Sigmoid colon (tissue), 7 donors: ENCODE measurements at places on chromosomes 6 and 20. TPM values are rescaled to one million over a fixed set of nuclear protein-coding genes. Genes with fewer than 3 reads are reported as not detected.

Gene OPN5
- not detected for polyA plus RNA-seq

Gene SLC35F1
- polyA plus RNA-seq = under 0.01 TPM

Gene LPA
- polyA plus RNA-seq = not detected

Gene SMIM26
- 168 TPM for polyA plus RNA-seq

Gene TRMT6
- polyA plus RNA-seq = 6.0 TPM

Gene TRIM10
- polyA plus RNA-seq = 3.5 TPM

Gene CLPSL2
- not detected for polyA plus RNA-seq

Gene MATN4
- not detected for polyA plus RNA-seq

Gene DEFB132
- not detected for polyA plus RNA-seq

Gene SLC22A16
- not detected for polyA plus RNA-seq

Gene C20orf141
- polyA plus RNA-seq = 0.15 TPM
